ENCODE measurements at places on chromosomes 6 and 20. TPM values are rescaled to one million over a fixed set of nuclear protein-coding genes. Genes with fewer than 3 reads are reported as not detected.
A peak's percentile ranks its signal among the peaks of the same experiment; 100 is the strongest.

DNA sequence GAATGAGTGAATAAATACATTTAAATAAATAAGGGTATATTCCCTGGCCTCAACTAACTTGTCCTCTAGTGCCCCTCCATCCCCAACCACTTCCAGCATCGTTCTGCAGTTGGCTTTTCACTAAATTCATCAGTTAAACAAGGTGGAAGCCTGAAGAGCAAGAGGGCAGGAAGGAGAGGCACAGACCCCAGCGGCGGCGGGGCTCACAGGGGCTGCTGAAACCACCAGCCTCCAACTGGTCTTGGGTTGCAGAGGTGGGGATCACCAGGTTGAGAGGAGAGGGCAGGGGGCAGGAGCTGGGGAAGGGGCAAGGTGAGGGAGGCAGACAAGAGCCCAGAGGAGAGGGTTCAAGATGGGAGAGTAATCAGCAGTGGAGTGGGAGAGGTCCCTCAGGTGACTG is 27.1 kb downstream of the KCNK5 start:
- DNase-seq = no peak

DNA sequence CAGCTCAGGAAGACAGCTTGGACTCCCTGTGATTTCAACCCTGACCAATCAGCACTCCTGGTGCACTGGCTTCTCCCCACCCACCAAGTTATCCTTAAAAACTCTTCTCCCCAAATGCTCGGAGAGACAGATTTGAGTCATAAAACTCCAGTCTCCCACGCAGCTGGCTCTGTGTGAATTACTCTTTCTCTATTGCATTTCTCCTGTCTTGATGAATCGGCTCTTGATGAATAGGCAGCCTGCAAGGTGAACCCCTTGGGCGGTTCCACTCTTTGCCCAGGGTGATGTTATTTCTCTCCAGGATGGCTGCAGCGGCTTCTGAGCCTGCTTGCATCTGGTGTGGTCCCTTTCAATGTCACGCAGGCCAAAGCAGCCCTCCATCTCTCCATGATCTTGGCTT is 12.4 kb downstream of the SLC52A3 start:
- no peak for DNase-seq

The ETV7 gene
- 0.38 TPM for total RNA-seq

DNA sequence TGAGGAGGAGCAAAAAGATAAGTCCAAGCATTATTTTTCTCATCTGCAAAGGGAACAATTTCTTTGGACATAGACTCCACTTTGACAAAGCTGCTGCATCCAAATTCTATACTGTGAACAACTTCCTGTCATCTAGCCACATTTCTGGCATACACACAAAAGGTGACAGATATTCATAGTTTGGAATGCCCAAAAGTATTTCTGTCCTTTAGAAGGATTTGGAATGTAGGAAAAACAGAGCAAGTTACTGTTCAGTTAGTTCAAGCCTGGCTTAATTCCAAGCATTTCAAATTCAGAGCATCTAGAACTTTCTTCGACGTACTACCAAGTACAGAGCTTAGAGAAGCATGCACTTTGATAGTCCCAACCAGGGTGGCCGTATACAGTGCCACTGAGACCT is 134.0 kb downstream of the PDE7B start:
- DNase-seq = no peak

- DNase-seq = no peak
Measured at GRCh38 chr20:40786336-40786735, 97.3 kb upstream of the MAFB start.

The VGLL2 gene
- not detected for total RNA-seq

The TP53TG5 gene
- 0.73 TPM for total RNA-seq

The AK9 gene
- total RNA-seq = 11.9 TPM

The SNPH gene
- 8.5 TPM for total RNA-seq

The TTLL9 gene
- total RNA-seq = not detected

The TRIM40 gene
- total RNA-seq = not detected

- DNase-seq = no peak
Measured at GRCh38 chr6:30837432-30837831, 46.9 kb upstream of the DDR1 start.

The TMEM74B gene
- 2.9 TPM for total RNA-seq

DNA sequence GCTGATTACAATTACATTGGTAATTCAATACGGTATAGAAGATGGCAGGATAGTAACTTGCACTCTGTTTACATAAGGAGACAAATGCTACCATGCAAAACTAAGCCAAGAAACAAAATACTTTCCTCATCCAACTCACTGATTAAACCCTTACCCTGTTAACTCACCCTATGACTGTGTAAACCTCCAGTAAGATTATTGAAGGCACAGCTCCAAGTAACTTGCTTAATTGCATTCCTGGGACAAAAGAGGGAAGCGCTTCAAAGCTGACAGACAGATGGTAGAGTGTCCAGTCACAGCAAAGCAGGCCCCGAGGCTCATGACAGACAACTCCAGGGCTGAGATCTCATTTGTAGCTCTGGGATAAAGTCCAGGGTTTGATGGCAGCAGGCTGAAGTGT is 6.9 kb upstream of the KIF16B start:
- DNase-seq = no peak

The JAG1 gene
- 24.4 TPM for total RNA-seq

- no peak for DNase-seq
Measured at GRCh38 chr6:53281518-53282215, 67.1 kb downstream of the ELOVL5 start.

DNA sequence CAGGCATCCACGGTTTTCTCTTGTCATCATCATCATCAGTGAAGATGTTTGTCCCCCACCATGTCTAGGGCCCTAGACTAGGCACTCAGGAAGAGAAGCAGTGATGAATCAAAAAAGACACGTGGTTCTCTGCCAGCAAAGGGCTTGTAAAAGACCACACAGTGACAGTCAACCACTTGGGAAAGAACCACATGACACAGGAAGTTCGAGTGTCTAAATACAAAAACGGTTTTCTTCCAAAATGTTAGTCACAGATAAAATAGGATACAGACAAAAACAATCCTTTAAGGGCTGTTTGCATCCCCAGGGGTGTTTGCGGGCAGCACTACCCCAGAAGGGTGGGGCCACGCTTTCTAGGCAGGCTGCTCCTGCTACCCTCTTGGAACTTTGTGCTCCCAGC is 356.8 kb upstream of the AGPAT4 start:
- no peak for DNase-seq

The DLL1 gene
- total RNA-seq = 21.5 TPM

The DNMT3B gene
- 0.32 TPM for total RNA-seq

The TAF4 gene
- total RNA-seq = 10.7 TPM

DNA sequence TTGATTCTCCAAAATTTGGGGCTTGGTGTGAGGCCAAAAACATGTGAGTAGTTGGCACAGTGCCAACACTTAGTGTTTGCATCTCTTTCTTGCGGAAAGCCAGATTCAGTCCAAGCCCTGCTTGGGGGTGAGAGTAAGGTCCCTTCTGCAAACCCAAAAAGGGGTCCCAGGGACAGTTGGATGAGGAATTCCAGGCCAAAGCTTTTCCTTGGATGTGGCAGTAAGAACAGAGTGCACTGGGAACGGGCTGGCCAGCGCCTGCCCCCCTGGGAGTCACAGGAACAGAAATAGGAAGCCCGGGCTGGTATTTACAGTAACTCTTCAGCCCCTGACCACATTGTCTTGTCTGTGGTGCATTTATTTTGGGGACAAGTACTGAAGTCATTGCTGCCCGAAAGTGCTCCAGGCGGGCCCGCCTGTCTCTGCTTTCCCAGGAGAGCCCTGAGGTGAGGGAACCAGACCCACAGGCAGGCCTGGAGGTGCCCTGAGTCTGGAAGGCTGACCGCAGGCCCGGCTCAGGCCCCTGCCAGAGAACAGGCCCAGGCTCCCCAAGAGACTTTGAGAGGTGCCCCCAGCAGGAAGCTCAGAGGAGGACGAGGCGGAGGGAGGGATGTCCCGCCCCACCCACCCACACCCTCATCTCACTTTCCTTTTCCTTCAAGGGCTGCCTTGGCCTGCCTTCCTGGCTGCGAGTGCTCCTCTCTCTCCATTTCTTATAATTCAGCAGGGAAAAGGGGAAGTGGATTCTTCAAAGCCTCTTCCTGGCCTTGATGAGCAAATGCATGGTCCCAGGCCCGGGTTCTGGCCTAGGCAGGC is 218.4 kb downstream of the MAFB start:
- DNase-seq = peak; percentile 73

The GNMT gene
- 0.97 TPM for total RNA-seq

DNA sequence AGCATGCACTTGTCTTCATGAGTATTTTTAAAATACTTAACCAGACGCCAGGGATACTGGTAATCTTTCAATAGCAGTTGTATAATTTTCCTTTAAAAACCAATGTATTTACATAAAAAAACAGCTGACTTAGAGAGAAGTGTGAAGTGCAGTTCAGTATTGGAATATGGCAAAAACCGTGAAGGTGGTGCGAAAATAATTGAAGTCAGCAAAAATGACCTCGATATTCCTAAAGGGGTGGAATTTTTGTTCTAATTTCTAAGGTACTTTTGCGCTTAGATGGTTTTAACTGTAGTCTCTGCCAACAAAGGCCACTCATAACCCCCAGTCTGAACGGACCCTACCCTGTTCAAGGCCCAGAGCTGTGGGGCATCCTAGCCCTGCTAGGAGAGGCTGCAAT is 25.3 kb downstream of the GNAS-AS1 start:
- DNase-seq = no peak

All from Right ventricle myocardium inferior (tissue), 1 donor.